ENCODE measurements at places on chromosomes 11 and 22.

GRCh38 chr11:75547617-75548058 lies 14.4 kb upstream of the SERPINH1 start:
- no peak for DNase-seq

DNA sequence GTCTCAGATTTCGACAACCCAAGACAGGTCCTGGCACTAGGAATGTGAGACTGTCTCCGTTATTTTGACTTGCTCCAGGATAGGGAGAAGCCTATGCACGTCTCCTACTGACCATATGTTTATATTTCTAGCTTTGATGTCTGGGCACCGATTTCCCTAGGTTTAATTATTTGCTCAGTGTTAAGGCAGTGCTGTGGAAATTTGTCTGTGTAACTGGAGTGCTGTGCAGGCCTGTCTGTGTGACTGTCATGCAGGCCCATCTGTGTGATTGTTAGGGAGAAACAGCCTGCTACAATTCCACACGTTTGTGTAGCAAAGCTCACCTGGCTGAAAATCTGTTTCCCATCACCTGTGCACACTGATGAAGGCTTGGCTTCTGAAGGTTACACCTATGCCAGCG lies 29.6 kb upstream of the HSPA8 start:
- peak; percentile 19 for DNase-seq

DNA sequence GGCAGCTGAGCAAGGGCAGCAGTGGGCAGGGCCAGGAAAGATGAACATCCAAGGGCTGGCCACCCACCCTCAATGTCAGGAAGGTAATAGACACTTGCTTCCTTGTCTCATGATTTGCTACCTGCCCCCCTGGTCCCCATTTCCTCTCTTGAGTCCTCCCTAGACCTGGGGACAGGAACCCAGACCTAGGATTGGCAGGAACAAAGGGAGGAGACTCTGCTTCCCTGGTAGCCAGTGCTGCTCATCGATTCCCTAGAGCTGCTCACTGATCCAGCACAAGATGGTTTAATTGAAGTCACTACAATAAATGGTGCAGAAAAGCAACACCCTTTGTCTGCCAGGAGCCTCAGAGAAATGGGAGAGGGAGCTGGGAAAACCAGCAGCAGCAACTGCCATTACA lies 67.8 kb upstream of the CHST1 start:
- no peak for DNase-seq

- DNase-seq = peak; percentile 63
Measured at GRCh38 chr22:31346733-31347250, 646 bp upstream of the PATZ1 start.

- DNase-seq = no peak
Measured at GRCh38 chr11:103735497-103736032, 300.9 kb upstream of the DDI1 start.

- no peak for DNase-seq
Measured at GRCh38 chr11:10622957-10623791, 54.7 kb upstream of the LYVE1 start.

GRCh38 chr11:132314911-132315455 lies 944.6 kb downstream of the NTM start:
- DNase-seq = no peak

DNA sequence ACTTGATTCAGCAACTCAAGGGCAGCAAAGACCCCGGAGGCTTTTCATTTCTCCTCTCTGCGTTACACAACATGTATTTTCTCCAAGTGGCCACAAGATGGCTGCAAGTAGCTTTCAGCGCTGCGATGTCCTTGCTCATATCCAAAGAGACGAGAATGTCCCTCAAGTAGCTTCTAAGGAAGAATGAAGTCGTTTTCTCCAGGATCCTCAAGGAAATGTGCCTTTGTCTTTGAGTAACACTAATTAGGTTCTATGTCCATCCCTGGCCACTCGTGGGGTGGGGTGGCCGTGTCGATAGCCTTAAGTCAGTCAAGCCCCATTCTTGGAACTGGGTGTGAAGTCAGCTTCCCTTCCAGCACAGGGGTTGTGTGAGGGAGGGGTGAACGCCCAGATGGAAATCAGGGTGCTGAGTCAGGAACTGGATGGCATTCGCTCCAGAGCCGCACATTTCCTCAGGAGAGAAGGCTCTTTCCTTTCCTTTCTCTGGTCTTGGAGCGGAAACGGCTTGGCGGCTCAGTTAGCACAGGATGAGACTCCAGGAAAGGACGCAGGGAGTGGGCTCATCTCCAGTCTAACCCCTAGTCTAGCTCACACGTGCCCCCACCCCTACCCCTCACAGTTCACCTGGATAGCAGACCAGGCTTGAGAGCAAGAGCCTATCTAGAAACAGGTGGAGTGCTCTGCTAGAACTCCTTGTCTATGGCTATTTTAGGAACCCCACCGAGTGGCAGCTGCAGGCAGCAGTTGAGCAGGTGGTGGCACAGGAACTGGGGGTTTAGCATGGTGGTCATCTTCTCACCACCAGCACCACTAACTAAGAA lies 44.3 kb downstream of the NNMT start:
- DNase-seq = peak; percentile 13

DNA sequence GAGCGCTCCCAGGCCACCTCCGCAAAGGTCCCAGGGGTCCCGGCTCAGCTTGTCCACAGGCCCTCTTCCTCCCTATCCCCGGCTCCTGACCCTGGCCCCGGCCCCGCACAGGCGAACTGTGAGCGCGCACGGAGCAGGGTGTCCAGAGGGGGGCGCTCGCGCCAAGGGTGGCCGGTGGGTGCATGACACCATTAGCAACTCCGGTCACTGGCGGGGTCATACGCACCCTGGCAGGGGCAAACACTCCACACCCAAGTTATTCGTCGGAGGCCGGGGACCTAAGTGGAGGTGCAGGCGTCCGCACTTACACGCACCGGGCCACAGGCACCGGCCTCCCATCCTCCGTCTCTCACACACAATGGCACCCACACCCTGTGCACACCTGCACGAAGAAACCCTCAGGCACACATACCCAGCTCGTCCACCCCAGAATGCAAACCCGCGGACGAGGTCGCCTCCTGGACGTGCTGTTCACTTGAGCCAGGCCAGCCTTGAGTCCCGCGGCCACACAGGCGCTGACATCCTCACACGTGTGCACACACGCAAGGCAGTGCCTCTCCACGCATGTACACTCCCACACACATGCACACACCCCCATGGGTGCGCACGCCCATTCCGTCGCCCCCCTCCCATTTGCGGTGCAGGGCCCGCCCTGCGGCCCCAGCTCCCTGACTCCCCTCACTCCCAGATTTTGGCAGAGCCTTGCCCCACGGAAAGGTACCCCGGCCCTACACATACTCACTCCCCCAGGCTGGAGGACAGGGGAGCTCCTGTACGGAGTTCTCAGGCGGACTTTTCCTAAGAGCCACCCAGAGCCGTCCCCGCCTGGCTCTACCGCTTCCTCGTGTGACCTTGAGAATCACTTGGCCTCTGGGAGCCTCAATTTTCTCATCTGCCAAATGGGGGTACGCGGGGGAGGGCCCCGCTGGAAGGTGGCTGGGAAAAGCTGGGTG lies at the start of gene RASGRP2:
TSS of gene RASGRP2 (minus strand) at position 552 of the 953 bp plus-strand sequence. CDS start 1,276 bp downstream, outside the sequence.
- DNase-seq = peak; percentile 12

DNA sequence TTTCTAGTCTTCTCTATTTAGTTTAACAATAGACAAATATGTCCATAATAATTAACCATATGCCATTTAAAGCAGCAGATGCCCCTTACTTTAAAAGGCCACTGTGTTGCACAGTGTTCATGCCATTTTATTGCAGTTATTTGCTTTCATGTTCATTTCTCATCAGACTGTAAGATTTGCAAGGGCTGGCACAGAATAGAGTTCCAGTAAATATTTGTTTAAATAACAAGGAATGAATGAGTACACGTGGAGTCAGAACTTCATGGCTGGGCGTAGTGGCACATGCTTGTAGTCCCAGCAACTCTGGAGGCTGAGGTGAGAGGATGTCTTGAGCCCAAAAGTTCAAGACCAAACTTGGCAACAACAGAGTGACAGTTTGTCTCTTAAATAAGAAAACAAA lies 1228.6 kb downstream of the LRRC4C start:
- DNase-seq = no peak

DNA sequence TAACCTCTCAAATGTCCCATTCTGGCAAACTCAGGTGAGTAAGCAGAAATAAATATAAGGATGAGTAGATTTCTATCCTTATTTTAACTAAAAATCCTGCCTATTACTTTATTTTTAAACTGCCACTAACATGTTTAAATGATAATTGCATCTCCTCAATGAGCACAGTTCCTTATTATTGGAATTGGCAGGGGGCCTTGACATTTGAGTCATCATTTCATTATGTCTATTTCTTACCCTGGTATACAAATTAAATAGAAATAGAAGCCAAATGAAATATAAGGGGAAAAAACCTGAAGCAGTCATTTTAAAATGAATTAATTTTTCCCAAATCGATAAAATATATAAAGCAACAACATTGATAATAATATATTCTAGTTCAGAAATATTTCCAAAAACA lies 81.2 kb downstream of the GUCY1A2 start:
- no peak for DNase-seq

GRCh38 chr22:19820880-19821522 lies 33.7 kb downstream of the GNB1L start:
- no peak for DNase-seq

GRCh38 chr11:15815246-15816195 lies 540.8 kb downstream of the SOX6 start:
- DNase-seq = no peak

GRCh38 chr22:37750596-37751162 lies 53.8 kb downstream of the TRIOBP start:
- DNase-seq = no peak

GRCh38 chr11:102762361-102762767 lies 18.1 kb downstream of the MMP10 start:
- DNase-seq = no peak

- DNase-seq = no peak
Measured at GRCh38 chr11:42473106-42473505, 838.7 kb upstream of the API5 start.

DNA sequence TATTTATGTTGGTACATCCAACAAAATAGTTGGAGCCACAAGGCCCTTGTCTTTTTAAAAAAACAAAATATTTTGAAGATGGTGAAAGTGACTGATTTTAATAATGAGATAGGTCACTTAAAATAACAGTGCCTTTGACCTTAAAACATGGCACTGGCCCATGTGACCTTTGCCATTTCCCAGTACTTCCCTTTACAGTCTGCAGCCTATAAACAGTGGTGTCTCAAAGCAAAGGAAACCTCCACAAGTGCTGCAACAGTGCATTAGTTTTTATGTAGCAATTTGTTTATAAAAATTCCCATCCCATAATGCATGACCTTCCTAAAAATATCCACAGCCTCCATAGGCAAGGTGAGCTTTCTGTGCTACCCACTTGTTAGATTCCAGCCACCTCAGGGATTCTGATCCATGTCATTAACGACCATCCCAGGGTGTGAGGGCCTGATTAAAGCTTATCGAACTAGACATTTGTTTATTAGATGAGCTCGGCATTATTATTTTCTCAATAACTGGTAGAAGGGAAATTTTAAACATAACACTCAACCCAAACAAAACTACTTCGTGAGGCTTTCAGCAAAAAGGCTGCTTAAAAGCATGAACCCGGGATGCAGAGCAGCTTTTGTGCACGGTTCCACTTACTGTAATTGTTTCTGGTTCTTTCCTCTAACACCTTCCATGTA lies 28.0 kb upstream of the CRKL start:
- DNase-seq = no peak

- DNase-seq = no peak
Measured at GRCh38 chr11:13963949-13964770, 1.6 kb downstream of the SPON1 start.

DNA sequence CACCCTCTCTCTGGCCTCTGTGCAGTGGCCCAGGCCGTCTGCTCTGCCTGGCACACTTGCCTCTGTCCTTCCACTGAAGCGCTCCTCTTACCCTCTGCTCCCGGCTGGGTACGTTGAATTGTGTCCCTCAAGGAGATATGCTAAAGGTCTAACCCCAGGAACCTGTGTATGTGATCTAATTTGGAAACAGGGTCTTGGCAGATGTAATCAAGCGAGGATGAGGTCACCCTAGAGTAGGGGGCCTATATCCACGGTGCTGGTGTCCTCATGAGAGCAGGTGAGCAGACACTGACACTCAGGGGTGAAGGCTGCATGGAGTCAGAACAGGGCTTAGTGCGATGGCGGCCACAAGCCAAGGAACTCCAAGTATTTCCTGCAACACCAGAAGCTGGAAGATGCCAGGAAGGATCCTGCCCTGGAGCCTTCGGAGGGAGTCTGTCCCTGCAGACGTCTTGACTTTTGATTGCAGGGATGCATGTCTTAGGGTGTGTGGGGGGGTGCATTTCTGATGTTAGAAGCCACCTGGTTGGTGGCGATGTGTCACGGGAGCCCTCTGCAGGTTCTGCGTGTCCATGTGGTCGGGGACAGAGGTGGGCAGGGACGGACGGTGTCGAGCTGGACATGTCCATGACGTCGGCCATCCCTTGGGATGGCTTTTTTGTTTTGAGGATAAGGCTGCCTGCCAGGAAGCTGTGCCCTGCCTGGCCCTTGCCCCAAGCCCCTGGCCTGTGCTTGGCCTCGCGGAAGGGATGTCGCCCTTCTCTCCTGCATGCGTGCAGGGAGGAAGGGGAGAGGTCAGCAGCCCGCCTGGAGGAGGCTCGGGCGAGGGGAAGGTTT lies 68.6 kb downstream of the LRP5 start:
- DNase-seq = no peak
